ENCODE measurements at places on chromosomes 3 and 15.

DNA sequence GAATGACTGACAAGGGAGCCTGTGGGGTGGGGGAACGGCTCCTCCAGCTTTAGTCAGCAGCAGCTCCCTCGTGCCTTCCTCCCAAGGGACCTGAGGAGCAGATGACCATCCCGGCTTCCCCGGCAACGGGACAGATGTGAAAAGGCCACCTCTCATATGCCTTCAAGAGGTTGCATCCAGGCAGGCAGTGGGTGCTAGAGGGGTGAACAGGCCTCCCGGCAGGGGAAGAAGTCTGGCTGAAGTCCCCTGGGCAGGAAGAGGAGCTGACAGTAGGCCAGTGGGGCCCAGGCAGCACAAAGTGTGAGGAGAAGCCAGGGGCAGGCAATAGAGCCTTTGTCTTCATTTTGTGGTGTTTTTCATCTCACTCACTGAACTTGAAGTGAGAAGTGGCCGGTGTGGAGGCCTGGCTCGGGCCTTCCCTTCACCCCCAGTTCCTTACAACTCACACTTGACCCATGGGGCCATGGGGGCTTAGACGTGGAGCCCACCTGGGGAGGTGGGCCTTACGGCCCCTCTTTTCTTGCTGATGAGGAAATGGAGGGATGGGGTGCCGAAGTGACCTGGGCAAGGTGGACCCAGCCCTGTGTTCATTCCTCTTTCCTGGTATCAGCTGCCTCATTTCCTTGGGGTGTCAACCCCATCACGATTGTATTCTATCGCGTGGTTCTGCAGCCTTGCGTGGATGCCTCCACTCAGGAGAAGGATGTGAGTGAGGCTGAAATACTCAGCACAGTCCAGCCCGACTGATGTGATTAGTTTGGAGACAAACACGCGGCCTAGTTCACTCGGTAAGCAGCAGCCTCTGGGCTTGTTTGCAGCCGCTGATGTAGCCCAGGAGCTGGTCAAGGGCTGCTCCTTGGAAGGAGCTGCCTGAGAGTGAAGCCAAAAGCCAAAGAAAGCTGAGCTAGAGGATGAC, 115.5 kb upstream of the ALDH1A3 start:
- no peak for DNase-seq

DNA sequence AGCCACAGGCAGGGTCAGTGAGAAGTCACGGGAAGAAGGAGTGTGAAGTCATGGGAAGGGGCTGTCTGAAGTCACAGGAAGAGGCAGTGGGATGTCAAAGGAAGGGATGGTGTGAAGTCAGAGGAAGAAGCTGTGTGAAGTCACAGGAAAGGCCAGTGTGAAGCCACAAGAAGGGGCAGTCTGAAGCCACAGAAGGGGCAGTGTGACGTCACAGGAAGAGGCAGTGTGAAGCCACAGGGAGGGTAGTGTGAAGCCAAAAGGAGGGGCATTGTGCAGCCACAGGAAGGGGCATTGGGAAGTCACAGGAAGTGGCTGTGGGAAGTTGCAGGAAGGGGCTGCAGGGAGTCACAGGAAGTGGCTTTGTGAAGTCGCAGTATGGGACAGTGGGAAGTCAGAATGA, 35.1 kb downstream of the GASK1A start:
- no peak for DNase-seq

DNA sequence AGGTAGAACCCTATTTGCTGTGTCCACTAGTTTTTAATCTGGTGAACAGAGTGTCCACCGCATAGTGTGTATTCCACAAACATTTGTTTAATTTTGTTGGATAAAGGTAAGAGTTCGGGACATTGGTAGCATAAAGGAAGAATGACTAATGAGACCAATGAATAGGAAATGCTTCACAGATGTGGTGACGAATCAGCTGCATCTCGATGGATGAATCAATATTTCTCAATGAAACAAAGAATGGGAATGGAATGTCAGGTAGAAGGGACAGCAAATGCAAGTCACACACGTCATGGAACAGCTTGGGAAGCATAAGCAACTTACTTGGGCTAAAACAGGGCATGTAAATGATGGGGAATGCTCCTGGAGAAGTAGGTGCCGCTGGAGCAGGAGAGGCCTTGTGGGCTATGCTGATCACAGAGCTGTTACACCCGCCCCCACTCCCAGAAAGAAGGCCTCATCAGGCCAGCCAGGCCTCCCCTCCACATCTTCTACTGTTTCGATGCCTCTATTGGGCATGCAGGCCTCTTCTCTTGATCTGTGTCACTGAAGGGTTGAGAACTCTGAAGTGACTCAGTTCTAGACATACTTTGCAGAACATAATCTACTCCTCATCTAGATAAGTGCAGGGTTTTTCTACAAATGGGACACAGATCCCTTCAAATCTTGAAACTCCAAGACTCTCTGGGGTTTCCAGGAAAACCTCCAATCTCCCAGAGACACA, 120.0 kb upstream of the GADL1 start:
- DNase-seq: no peak

GRCh38 chr3:127067116-127067910, 84.4 kb downstream of the PLXNA1 start:
- DNase-seq: no peak

DNA sequence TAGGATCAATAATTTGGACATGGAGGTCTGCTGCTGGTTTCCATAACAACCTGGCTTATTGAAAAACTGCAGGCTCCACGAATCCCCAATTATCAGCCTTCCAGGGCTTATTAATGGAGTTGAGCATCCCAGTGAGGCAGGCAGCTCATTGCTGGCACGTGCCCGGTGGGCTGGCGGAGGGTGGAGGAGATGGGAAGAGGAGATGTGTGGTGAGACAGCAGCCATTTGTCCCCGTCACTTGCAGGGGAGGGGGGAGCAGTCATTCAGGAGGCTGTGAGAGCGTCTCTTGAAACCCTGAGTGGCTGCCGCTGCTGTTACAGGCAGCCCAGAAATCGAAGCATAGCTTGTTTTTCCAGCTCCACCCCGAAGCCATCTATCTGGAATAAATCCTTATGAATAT, 70.6 kb downstream of the GAP43 start:
- no peak for DNase-seq

DNA sequence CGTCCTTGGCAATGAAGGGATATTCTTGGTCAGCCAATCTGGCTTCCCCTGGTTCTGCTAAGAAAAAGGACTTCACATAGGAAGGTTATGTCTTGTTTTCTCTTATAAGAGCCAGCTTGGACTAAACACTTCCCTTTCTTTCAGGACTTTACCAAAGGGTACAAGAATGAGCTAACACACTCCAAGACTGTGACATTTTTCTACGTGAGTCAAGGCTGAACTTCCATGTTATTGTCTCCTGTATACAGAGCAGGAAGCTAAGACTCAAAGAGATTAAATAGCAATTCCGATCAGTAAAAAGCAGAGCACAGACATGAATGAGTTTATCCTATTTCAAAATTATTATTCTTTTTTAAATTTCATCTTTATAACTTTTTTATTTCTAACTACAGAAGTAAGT, 63.3 kb upstream of the STT3B start:
- DNase-seq: no peak

DNA sequence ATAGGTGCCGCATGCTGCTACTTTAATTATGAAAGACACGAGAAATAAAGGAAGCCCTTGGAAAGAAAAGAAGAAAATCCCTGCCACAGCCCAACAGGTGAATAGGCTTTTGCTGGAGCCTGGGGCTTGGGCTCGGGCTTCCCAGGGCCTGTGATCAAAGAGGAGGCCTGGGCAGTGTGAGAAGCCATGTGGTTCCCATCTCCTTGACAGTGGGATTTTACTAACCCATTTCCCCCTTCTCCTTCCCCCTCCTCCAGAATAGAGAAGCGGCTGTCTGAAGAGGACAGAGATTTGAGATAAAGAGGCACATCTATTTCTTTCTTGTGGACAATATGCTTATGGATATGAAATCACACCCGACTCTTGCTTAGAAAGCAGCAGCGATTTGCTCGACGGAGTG, 369.1 kb downstream of the MCTP2 start:
- DNase-seq: no peak

- no peak for DNase-seq
Measured at GRCh38 chr15:68228971-68229385, 550 bp downstream of the CLN6 start.

DNA sequence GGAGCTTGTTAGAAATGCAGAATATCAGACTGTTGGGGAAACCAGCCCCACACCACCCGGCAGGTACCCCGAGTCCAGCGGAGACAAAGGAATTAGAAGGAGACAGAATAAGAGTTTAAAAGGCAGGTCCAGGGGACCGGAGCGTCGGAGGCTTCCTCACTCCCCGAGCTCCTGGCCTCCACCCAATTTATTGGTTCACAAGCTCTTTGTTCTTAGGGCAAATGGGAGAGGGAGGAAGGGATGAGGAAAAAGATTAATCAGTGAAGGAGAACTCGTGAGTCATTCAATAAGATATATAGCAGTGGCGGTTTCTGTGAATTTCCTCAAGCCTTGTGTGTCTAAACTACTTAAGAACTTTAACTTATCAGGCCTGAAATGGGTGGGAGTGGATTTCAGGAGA, 32.1 kb upstream of the WDR72 start:
- DNase-seq: no peak

GRCh38 chr15:87703327-87704111, 553.0 kb downstream of the NTRK3 start:
- no peak for DNase-seq

DNA sequence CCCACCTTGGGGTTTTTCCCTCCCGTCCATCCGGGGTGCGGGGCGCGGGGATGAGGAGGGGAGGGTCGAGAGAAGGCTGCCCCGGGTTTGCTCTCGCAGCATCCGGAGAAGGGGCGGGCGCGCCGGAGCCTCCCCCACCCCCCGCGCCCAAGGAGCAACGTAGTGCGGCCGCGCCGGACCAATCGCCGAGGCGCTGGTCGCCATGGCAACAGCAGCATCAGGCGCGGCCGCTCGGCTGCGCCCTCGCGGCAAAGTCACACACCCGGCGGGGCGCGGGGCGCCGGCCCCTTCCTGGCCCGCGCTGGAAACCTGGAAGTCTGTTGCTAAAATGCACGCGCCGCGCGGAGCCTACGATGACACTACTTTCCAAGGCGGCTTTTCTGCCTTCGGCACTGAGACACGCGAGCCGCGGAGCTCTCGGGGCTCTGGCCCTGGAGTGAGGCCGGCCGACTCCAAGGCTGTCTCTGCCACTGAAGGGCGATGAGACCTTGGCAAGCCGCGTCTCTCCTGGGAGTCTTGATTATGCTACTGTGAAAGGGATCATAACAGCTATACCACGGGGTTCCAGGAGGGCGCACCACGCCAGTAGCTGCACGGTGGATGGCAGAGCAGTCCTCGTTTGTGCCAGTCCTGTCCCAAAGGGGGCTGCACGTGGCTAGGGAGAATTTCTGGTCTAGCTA, at the start of gene IQSEC1:
Gene IQSEC1 (minus strand): TSS at position 104 of the 680 bp plus-strand sequence. CDS start 415 bp downstream, outside the sequence.
- DNase-seq: peak; percentile 34

DNA sequence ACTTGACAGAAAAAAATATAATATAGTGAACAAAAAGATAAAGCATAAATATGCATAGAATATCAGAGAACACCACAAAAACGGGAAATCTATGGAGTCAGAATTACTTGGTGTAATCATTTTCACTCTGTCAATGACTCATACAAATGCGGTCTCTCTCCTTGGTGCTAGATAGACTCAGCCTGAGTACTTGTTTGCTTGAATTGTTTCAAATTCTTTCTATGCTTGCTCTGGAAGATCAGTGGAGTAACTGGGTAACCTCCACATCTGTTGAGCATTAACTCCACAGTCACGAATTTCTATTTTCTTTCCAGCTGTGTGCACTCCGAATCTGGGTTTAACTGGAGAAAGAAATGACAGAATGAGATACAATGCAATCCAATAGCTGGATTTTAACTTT, 760.4 kb downstream of the ZPLD1 start:
- DNase-seq: no peak

- no peak for DNase-seq
Measured at GRCh38 chr15:67033571-67034044, 31.8 kb upstream of the SMAD3 start.

DNA sequence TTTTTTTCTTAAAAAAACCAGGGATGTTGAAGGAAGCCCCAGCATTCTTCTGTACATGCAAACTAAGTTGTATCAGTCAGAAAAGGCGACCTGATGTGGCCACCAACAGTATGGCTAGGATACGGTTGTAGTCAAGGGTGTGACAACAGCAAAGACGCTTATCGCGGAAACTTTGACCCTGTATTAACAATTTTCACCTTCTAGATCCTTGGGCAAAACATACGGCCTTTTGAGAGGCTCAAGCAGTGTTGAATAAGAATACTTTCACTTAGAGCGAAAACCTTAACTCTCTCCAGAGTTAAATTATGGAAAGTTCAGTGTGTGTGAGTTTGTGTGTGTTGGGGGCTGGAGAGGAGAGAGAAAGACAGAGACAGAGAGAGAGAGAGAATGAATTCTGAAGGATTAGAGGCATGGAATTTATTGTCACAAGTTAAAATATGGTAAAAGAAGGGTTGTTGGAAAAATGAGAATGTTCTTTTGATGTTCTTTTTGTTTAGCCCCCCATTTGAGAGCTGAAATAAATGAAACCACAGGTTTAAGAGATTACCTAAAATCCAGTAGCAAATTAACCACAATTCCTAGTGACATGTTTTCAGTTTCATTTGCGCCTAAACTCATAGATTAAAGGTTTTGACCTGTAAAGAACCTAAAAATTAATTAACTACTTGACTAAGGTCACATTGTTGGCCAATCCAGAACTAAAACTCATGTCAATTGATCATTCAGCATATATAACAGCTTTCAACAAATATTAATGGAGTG, 9.2 kb downstream of the ALCAM start:
- DNase-seq: no peak

DNA sequence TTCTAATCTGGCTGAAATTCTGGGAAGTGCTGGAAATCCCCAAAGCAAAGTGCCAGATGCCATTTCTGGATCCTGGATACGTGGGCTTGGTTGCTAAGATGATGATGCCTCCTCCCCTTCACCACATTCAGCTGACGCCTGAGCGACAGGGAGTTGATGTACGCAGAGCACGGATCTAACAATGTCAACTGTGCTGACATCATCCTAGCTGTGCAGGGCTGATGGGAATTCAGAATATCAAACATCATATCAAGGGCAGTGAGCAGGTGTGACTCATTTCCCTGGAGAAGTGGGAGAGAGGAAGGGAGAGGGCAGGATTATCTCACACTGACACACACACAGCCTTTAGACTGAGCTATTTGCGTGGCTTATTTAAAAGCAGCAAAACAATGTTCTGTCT, 92.6 kb upstream of the ZBTB20 start:
- no peak for DNase-seq

GRCh38 chr15:70494852-70495571, 268.3 kb downstream of the UACA start:
- no peak for DNase-seq

DNA sequence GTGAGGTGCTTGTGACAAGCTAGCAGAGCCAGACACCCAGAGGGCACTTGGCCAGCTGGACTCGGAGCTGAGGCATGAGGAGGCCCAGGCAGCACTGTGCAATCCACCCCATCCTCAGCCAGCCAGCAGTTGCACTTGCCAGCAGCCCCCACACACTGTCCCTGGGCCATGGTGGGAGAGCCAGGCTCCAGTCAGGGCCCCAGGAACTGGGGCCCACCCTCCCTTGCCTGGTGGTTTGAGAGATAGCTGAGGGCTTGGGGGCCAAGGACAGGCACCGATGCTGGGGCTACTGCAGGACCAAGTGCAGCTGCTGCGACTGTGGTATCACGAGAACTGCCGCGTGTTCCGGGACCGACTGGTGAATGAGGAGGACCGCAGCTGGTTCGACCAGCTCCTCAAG, 63.5 kb downstream of the DNAH1 start:
- no peak for DNase-seq
